Caudate nucleus (tissue), 63 donors: ENCODE measurements at places on chromosomes 13 and 19.
A peak's percentile ranks its signal among the peaks of the same experiment; 100 is the strongest.

DNA sequence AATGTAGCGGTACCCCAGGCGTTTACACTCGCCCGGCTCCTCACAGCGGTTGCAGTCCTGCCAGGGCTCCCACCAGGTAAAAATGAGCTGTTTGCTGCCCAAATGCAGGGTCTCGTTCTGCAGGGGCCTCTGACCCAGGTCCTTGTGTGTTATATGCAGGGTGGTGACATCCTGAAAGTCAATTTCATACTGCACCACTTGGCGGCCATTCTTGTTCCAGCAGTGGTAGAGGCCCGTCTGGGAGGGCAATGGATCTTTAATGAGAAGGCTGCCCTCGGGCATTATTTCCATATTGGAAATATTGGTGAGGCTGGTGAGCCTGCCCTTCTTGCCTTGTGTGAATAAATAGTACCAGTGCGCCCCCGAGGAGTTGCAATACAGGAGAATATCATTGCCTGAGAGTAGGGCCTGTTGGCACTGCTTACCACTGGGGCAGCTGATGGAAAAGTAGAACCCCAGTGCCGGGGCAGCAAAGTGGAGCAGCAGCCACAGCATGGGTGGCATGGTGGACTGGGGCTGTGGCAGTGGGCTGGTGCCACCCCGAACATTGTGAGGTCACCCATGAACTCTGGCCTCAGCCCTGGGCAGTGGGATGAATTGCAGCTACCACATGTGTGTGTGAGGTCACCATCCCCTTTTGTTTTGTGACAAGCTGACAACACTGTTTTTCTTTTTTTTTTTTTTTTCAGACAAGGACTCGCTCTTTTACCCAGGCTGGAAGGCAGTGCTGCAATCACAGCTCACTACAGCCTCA, at the start of gene FAM187B:
TSS of gene FAM187B (minus strand) at position 563 of the 754 bp plus-strand sequence. CDS start at position 504, 59 bp downstream.
- DNase-seq: peak; percentile 49

DNA sequence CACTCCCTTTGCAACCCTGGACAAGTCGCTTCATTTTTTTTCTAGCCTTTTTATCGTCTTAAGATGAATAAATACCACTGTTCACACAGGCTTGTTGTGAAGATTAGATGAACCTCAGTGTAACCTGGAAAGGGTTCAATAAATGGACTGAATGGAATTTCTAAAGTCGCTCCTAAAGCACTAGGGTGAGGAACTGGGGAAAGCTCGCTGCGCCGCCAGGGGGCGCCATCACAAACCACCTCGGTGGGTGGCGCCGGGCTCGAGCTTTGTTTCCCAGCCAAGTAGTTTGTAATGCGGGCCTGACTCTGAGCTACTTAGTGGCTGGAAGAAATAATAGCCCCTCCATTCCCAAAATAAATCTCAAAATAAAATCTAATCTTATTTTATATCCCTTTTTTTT, 2.2 kb upstream of the CEACAM6 start:
- DNase-seq: no peak

DNA sequence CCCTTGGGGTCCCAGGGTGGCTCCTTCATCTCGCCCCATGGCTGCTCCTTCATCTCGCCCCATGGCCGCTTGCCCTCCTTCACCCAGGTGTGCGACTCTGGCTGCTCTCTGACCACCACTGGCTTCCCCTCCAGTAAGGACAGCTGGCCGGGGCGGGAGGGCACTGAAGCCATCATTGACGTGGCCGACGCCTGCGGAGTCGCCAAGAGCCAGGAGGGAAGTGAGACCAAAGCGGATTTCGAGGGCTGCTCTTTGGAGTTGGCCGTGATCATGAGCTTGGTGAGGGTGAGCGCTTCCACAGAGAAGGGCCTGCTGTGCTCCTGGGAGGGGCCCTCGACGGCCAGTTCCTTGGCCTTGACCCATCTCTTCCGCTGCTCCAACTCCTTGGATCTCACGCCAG, 4.0 kb upstream of the COX6B2 start:
- DNase-seq: no peak

DNA sequence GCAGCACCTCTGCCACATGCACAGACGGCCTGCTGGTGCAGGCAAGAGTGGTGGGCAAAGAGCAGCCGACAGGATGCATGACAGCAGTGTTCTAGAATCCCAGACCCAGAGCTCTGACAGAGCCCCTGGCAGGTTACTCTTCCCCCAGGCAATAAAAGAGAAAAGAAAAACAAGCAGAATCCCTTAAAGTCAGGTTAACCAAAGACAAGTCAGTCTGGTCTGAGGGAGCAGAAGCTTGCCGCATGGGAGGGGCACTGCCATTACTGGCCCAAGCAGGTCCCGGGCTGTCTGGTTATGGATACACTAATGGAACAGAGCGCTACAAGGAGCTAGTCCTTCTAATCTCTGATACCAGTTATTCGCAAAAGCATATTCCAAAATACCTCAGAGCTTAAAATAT, 36.1 kb upstream of the DOCK9 start:
- no peak for DNase-seq

DNA sequence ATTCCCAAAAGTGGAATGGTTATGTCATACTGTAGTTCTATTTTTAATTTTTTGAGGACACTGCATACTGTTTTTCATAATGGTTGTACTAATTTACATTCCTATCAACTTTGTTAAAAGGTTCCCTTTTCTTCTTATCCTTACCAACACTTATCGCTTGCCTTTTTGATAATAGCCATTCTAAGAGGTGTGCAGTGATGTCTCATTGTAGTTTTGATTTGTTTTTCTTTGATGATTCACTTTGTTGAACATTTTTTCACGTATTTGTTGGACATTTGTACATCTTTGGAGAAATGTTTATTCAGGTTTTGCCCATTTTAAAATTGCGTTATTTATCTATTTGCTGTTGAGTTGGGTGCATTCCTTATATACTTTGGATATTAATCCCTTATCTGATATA, 188.8 kb upstream of the SPRY2 start:
- DNase-seq: no peak

DNA sequence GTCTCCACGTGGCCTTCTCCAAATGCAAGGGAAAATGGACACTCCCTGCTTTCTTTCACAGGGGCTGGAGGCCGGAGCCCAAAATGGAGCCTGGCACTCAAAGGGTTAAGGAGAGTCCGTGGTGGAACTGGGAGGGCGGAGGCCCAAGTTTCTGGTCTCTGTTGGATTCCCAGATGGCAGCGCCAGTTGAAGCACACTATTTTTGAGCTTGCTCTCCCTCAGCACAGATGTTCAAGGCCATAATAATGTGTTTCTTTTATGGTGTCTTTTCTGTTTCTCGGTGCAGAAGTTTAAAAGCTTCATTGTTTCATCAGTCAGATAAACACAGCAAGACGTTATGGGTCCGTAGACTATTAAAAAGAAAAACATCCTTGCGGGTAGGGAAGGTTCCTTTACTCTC, 67.6 kb downstream of the TNFRSF19 start:
- no peak for DNase-seq

DNA sequence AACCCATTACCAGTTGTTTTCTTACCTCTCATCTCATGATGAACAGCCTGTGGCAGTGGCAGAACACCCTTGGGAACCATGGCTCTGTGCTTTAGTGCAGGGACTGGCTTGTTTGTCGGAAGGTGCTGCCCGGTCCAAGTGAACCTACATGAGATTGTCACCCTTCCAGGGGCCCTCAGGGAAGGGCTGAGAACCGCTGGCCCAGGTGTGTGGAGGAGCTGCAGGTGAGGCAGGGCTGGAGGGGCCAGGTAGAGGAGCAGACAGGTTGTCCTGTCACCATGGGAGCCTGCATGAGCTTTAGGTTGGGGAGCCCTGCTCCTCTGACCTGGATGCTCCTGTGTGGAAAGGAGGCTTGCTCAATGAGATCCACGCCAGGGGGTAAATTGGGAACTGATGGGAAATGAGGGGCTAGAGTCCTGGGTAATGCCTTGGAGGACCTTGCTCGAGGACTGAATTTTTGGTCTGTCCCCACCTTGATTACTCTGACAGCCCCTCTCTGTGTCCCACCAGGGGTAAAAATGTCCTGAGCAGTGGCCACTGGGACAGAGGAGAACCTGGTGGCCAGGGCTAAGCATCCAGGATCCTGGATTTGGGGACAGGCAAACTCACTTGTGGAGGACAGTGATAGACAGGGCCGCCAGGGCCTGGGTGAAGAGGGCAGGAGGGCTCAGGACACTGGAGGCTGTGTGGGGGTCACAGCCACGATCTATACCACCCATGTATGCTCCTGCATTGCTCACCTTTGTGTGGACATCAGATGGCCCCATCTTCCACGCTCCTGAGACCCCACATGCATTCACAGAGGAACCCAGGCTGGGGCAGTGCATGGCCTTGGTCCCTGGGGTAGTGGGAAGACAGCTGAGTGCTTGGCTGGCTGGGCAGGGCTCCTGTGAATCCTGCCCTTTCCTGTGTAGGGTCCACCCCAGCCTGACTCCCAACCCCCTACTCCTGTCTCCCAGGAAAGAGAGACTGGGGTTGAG, 24.1 kb upstream of the CEACAM1 start:
- no peak for DNase-seq

- DNase-seq: no peak
Observed at GRCh38 chr13:109840201-109840892, 54.0 kb upstream of the IRS2 start.

DNA sequence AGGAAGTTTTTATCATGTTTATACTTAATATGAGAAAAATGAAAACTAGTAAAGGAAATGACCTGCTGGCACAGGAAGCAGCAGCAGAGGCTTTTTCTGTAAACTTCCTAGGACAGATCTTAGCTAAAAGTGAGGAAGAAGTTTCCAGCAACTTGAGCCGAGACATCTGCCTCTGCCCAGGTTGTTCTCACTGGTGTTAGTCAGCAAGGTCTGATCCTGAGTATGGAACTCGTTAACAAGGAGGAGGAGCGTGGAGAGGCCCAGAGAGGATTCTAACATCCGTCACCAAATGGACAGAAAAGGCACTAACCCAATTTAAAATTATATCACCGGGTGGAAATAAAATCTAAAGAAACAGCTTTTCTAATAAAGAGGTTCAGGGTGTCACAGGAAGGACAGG, 43.6 kb downstream of the PHF11 start:
- no peak for DNase-seq

- no peak for DNase-seq
Observed at GRCh38 chr13:29887030-29887557, 36.7 kb upstream of the UBL3 start.

GRCh38 chr13:19156013-19156825, 25.4 kb downstream of the TUBA3C start:
- no peak for DNase-seq

DNA sequence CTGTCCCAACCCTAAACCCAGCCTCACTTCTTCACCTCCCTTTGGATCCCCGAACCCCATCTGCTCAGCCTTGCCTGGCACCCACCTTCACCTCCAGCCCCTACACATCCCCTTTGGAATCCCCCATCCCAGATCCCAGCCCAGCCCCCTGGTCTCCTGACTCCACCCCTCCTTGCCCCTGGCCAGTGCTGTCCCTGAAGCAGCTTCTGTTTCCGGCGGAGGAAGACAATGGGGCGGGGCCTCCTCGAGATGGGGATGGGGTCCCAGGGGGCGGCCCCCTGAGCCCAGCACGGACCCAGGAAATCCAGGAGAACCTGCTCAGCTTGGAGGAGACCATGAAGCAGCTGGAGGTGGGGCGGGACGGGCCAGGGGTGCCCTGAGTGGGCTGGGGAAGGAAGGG, 22.0 kb downstream of the ERFL start:
- no peak for DNase-seq

DNA sequence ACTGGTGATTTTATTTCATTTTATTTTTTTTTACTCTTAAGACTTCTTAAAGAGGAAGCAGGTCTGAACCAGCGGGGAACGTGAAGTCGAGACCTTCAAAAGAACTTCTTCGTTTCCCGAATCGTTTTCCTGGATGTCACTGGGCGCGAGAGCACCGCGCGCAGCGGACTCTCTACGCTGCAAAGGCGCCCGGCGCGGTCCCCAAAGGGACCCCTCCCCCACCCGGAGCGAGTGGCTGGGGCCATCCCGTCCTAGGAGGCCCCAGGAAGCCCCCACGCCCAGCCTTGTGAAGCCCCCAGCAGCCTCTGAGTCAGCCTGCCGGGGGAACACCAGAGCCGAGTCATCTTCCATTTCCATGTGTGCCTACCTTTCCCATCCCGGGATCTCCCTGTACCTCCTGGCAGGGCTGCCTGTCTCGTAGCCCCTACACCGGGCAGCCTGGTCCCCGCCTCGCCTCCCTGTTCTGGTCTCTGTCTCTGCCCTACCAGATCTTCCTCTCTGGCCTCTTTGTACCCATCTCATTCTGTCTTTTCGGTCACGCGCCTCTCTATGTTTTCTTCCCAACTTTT, 608 bp downstream of the CD70 start:
- no peak for DNase-seq

- DNase-seq: no peak
Observed at GRCh38 chr13:66265371-66265770, 964.8 kb downstream of the PCDH9 start.

DNA sequence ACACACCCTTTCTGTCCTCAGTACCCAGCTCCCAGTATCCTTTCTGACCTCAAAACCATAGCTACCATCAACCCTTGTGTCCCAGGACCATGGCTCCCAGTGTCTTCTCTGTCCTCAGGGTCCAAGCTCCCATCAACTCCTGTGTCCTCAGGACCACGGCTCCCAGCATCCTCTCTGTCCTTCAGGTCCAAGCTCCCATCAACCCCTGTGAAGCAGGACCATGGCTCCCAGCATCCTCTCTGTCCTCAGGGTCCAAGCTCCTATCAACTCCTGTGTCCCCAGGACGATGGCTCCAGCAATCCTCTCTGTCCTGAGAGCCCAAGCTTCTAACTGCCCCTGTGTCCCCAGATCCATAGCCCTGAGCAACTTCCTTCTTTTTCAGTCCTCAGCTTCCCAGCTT, 1.7 kb upstream of the CADM4 start:
- DNase-seq: no peak

DNA sequence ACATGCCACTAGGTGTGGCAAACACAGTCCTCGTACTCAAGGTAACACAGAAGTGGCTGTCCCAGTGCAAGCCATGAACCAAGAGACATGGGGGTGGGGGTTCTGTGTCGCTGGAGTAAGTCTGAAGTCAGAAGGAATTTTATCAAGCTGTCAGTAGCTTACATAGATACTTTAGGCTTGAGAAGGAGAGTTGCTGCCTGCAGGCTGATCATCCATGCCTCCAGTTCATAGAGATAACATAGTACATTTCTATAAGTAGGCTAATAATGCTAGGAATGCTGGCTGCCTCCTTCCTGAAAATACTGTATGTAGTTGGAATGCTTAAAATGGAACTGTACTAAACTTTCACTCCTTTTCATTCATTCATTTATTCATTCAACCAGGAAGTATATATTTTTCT, 70.1 kb downstream of the CAB39L start:
- no peak for DNase-seq
